NCI-H1694 treated with DMSO at 0.1 percent for 48 hours (cell line): ENCODE measurements at places on chromosomes 7 and 10.

DNA sequence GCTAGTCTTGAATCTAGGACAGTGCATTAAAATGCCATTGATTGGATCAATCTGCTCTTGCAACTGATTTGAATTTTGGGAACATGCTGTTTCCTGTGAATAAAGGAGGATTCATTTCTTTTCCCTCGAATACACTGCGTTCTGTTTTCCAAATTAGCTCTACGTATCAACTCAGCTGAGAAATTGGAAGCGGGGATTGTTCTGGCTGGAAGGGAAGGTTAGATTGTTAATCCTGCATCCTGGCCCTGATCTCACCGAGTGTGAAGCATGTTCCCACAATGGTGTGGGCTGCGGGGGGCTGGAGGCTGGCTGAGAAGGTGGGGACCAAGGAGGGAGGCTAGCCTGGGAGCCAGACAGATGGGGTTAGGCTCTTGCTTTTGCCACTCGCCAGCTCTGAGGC, 17.6 kb downstream of the HTRA1 start:
- DNase-seq: no peak

DNA sequence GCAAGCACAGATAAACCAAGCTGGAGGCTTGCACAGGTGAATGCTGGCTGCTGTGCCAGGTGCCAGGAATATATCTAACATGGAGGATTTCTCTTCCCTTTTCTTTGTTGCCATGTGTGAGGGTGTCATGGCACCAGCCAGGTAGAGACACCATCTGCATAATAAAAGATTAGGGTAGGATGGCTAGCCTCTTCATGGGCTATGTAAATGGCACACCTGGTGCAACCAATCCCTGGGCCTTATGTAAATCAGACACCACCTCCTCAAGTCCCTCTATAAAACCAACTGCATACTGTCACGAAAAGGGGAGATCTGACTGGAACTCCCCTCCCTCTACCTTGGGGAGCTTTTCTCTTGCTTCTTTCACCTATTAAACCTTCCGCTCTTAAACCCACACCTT, 322.5 kb upstream of the POM121L12 start:
- DNase-seq: no peak

- DNase-seq: no peak
These were observed 59.4 kb downstream of the THNSL1 start for GRCh38 chr10:25075825-25076224.

DNA sequence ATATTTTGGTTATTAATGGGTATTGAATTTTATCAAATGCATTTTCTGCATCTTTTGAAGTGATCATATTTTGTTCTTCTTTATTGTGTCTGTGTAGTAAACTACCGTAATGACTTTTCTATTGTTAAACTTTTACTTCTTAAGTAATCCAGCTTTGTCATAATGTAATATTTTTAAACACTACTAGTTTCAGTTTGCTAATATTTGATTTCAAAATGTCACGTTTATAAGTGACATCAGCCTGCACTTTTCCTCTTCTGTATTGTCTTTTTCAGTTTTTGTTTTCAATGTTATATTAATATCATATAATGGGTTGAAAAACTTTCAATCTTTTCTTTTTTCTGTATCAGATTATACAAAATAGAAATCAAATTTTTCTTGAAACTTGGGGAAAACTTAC, 71.6 kb upstream of the ANKRD1 start:
- no peak for DNase-seq
